ENCODE measurements at places on chromosomes 3 and 15.

GRCh38 chr3:67715971-67716370 is 61.6 kb upstream of the SUCLG2 start:
- no peak for DNase-seq

- DNase-seq: no peak
Measured at GRCh38 chr3:130465521-130465920, 51.5 kb upstream of the COL6A6 start.

DNA sequence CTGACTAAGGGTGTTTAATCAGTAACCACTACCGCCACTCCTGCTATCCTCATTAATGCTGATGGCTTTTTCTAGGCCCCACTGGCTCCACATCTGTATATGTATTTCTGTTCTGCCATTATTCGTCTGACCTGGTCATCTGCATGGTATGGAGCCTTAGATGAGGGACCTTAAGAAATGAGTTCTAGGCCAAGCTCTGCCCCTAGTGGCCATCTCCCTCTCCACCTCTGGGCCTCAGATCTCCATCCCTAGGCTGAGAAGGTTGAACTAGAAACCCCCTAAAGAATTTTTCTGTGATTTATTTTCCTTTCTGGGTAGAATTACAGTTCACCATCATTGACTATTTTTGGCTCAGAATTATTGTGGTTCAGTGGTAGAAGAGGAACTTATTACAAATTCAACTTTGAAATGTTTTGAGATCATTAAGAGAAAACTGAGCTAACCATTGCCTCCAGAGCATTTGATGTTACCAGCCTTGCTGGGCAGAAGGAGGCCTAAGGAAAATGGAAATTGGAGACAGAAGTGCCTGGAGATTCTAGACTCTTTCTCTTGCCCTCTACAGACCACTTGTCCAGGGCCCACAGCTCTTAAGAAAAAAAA is 325.2 kb upstream of the NR2E3 start:
- no peak for DNase-seq

DNA sequence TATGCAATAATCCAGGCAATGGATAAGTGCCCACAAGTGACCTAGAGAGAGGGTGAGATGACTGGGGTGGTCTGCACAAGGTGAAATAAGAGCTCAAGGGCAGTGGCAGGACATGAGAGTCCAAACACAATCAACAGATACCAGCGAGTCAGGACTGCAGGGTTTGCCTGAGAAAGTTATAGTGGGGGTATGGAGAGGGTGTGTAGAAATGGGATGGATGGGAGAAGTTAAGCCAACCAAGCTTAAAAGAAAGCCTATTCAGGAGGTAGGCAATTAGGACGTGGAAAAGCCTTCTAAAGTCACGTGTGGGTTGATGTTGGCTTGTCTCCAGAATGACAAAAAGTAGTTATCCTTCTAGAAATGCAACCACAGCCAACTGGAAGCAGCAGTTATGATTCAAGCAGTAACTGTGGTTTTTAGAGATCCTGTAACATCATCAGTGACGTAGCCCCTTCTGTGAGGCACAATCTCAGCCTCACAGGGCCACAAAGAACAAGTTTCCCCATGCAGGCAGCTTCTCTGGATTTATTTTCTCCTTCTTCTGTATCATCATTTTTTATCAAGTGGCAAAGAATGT is 56.1 kb downstream of the FAM174B start:
- DNase-seq: no peak

GRCh38 chr15:47577000-47577399 is 140.3 kb upstream of the SEMA6D start:
- DNase-seq: no peak

DNA sequence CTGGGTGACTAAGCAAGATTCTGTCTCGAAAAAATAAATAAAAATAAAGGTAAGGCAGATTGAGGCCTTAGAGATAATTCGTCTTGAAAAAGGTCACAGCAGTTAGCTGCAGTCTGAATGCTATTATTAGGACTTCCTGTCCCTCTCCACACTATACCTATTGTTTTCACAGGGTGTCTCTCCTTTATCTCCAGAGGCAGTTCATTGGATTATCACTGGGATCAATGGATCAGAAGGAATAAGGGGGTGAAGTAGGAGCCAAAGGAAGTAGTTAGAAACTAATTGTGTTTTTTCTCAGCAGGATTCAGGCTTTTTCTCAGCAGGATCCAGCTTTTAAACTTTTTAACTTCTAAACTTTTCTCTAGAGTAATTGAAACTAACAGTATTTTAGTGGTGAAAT is 326.9 kb downstream of the IL5RA start:
- DNase-seq: no peak

GRCh38 chr15:87591042-87591441 is 665.5 kb downstream of the NTRK3 start:
- DNase-seq: no peak

Measured in stimulated activated CD4-positive, alpha-beta T cell treated with anti-CD3 and anti-CD28 coated beads, TNF-alpha, amount 100 ng/mL, for 48 hours (primary cell).